ENCODE measurements at places on chromosomes 2 and 18. TPM values are rescaled to one million over a fixed set of nuclear protein-coding genes. Genes with fewer than 3 reads are reported as not detected.

The FKBP1B gene
- total RNA-seq, result 8.5 TPM

The CABLES1 gene
- total RNA-seq, result 7.8 TPM

The DCAF17 gene
- total RNA-seq, result 15.4 TPM

The FBXO41 gene
- 1.3 TPM for total RNA-seq

DNA sequence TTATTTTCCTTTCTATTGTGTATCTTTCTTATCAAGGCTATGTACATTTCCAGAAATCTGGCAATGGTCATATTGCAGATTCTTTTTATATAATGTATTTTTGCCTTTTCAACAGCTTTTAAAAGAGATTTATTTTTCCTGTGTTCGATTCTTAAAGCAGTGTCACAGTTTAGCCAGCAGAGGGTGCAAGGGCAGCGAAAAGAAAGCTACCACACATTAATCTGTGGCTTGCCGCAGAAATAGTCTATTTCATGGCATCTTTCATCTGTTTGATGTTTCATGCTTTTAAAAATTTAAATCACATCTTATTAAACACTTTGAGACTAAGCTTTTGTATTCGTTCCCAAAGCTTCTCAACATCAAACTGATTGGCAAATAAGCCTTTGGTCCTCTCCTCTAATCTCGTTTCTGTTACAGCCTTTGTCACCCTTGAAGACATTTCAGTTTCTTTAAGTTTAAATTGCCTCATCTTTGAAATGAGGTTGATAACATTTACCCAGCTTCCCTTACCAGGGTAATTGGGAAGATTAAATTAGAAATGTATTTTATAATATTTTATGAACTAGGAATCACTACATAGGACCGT lies 73.3 kb downstream of the PIK3C3 start:
- DNase-seq, result peak; percentile 4

GRCh38 chr2:216607277-216607560 lies 26.0 kb upstream of the IGFBP2 start:
- DNase-seq, result no peak

DNA sequence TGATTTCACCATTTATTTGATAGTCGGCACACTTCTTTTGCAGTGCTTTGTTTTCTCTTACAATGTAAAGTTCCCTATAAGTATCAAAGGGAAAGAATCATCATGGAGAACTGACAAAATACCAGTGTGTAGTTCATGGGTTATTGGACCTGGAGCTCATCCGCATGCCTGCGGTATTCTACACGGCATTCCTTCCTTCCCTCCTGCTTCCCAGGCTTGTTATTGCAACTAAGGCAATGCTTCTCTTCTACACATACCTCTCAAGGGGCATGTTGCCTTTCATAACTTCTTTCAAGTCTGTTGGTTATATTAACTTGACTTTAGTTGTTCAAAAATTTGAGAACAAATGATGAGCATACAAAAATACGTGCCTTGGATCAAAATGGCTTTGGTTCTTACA lies 24.3 kb upstream of the FAP start:
- no peak for DNase-seq

DNA sequence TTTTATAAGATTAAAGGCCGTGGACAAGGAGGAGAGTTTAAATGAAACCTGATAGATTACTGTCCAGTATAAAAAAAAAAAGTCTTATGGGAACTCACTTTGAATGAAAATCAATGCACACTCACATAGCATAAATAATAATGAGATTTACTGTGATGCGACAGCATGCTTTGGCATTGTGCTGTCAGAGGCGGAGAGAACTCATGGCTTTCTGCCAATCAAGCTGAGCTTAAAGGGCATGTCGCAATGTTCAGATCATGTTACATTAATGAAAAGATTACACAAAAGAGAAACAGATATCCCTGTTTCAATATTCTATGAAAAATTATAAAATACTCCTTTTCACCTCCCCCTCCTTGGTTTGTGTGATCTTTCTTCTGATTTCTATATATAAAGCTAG lies 310.8 kb downstream of the ERBB4 start:
- DNase-seq, result peak; percentile 68

Data from Daoy (cell line).